AML-193 (cell line): ENCODE measurements at places on chromosomes 1 and 21.

DNA sequence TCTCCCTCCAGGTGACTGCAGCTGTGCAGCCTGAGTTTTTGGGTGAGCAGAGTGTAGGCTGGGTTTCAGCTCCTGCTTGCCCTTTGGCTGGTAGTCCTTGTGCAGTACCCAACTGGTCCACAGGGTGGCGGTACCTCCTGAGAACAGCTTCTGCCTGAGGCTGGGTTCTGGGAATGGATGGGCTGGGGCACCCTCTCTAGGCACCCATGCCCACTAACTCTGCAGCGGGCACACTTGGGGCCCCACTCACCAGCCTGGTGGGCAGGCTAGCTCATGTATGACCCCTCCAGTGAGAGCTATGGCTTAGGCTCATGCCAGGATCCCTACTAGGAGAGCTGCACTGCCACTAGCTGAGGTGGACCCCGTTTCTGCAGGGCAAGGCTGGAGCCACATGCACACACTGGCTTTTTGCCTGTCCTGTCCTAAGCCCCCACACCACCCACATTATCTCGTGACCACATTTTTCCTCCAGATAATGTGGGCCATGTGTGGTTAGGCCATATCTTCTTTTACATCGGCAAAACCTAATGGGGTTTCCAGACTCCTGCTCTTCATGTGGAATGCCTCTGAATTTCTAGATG lies 15.5 kb upstream of the GSTM4 start:
- peak; percentile 64 for DNase-seq

GRCh38 chr21:42097860-42098454 lies 26.8 kb downstream of the UMODL1 start:
- DNase-seq = peak; percentile 7

- no peak for DNase-seq
Observed at GRCh38 chr1:65881067-65881594, 88.4 kb downstream of the PDE4B start.

GRCh38 chr1:201332021-201332420 lies 45.5 kb downstream of the TNNT2 start:
- no peak for DNase-seq
